Posterior cingulate gyrus (tissue), 11 donors: ENCODE measurements at places on chromosomes 7 and 10.

- DNase-seq: no peak
These were observed 179.2 kb upstream of the MBL2 start for GRCh38 chr10:52951824-52952223.

- no peak for DNase-seq
These were observed 31.5 kb downstream of the NMT2 start for GRCh38 chr10:15137036-15137359.

DNA sequence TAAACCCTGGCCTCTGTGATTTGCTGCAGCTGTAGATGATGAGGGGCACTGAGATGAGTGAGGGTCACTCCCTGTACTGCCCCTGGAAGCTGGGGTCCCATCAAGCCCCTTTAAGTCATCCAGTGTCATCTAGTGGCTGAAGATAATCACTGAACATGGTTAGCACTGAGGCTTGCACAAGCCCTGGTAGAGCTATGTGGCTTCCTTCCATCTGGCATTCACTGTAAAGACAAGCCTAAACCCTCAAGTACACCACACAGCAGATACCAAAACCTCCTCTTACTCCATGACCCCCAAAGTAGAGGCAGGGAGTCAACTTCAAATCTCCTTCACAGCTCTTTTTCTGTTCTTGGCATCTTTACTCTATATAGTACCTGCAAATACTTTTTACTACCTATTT, 72.7 kb upstream of the MRLN start:
- DNase-seq: no peak

GRCh38 chr7:51067757-51068156, 248.9 kb downstream of the COBL start:
- no peak for DNase-seq

- no peak for DNase-seq
These were observed 102.5 kb downstream of the COL26A1 start for GRCh38 chr7:101465131-101465530.

GRCh38 chr10:95327367-95327766, 36.6 kb upstream of the PDLIM1 start:
- DNase-seq: no peak

DNA sequence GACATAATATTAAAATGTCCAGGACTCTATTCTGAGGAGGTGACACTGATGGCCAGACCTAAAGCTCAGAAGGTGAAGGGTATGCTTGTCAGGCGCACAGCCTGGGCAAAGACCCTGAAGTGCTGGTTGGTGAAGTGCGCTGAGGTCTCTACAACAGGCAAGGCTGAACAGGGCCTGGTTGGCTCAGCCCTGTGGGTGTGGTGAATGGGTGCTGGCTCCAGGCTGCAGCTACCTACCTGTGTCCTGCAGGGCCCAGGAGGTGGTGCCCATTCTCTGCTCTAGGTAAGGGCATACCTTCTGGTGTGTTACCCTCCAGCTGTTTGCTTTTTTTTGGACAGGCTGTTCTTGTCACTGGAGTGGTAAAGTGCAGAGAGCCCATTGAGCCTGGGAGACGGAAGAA, 85.1 kb downstream of the RAMP3 start:
- peak; percentile 48 for DNase-seq

DNA sequence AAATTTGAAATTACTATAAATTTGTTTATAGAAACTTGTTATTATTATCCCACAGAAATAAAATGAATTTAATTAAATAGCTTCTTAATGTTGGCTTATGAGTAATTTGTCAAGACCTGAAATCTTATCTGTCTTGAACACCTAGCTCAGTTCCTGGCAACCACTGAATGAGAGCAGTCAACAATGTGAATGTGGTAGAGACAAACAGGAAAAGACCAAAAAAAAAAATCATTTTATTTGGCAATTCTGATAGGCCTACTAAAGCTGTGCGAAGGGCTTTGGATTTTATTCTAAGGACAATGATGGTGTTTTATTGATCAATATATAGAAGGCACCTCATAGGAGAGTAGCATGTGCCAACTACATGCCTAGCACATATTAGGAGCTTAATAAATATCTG, 127.8 kb upstream of the RSU1 start:
- DNase-seq: no peak

DNA sequence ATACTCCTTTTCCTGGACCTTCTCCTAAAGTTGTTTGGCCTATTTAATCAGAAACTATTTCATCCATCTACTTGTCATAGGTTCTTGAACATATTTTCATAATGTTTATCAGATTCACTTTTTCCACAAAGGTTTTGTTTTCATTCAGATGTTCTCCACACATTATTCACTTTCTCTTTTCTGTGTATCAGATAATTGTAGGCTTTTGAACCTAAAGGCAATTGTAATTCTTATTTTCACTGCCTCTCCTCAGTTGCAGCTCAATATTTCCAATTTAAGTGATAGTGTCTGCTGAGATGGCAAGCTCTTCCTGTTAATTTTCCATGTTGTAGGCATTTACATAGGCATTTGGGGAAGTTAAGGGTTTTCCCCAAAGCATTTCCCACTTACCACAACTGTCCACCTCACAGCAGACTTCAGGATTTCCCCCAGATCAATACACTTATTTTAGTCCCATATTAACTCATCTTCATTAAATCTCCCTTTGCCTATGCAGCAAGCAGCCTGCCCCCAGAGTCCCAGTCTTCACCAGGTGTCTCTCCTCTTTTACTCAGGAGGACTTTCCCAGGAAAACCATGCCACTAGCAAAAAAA, 12.3 kb upstream of the IKZF1 start:
- no peak for DNase-seq

GRCh38 chr10:70492786-70493659, 14.5 kb downstream of the PALD1 start:
- DNase-seq: no peak

GRCh38 chr10:69010151-69010640, 21.6 kb downstream of the KIFBP start:
- DNase-seq: no peak

DNA sequence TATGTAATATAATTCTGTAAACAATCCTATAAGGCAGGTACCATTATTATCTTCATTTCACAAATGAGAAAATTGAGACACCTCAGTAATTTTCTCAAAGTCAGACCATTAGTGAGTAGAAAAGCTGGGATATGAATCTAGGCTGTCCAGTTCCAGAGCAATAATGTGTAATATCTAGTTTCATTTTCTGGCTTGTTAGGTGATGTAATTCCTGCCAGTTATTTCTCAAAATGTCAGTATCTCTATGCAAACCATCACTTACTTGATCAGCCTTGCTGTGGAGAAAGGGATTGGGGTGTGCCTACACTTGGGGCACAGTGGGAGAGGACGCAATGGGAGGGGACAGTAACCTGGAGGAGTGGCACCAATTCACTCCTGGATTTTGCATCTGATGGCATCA, 157.5 kb downstream of the LYZL1 start:
- no peak for DNase-seq

DNA sequence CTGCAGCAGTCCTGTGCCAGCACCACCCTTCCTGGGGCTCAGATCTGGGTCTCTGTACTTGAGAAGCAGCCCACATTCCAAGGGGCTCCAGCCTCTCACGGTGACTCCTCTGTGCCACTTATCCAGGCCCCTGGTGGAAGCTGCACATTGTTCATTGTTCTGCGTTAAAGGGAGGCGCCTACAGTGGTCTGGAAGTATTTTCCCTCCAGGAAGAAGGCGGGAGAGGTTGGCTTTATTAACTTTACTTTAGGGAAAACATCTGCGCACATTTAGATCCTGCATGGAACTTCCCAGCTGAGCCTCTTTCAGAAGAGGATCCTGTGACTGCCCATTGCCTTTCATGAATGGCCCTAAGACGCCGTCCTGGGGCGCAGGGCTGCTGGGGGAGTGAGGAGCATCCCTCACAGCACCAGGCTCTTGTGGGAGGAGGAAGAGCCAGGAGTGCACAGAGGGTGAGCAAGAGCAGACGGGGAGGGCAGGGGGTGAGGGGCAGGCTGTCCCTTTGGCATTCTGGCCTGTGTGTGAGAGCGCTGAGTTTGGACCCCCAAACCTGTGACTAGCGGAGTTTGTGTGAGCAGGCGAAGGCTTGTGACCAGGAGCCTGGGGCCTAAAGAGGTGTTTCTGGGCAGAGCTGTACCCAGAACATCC, 98.6 kb upstream of the BTBD16 start:
- no peak for DNase-seq

DNA sequence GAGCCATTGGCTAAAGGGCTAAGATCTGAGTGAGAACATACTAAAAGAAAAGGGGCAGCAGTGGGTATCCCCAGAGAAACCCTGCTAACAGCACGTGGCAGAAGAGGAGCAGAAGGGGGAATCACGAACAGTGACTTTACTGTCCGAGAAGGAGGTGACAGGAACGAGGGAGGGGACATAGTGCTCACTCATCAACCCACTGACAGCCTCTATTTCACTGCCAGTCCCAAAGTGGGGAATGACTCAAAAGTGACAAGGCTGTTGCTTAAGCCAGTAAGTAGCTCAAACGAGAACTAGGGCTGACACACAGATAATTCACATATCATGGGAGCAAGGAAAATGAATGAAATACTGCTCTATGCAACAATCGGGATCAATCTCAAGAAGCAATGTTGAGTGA, 92.7 kb downstream of the RSU1 start:
- DNase-seq: no peak

- DNase-seq: peak; percentile 95
These were observed 245.9 kb downstream of the KCNMA1 start for GRCh38 chr10:77391605-77392235.

DNA sequence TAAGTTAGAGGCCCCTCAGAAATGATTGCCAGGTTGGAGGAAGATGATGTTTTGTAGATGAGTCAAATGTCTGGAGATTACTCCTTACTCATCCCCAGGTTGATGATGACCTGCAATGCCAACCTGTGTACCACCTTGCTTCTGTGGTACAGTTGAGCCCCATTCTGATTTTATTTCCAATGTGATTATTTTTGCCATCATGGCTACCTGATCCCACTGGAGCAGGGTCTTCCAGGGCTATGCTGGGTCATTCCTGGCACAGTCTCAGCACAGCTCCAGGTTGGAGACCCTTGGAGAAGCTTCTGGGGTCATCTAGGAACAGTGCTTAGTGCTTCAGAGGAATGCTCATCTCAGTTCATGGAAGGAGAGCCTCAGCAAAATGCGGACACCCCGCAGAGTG, 34.3 kb downstream of the LRRC18 start:
- no peak for DNase-seq

GRCh38 chr7:69883399-69883891, 285.2 kb downstream of the AUTS2 start:
- DNase-seq: no peak

- no peak for DNase-seq
These were observed 232.6 kb downstream of the BAMBI start for GRCh38 chr10:28909875-28910274.

- DNase-seq: no peak
These were observed 469.0 kb downstream of the TFEC start for GRCh38 chr7:115561335-115562110.

DNA sequence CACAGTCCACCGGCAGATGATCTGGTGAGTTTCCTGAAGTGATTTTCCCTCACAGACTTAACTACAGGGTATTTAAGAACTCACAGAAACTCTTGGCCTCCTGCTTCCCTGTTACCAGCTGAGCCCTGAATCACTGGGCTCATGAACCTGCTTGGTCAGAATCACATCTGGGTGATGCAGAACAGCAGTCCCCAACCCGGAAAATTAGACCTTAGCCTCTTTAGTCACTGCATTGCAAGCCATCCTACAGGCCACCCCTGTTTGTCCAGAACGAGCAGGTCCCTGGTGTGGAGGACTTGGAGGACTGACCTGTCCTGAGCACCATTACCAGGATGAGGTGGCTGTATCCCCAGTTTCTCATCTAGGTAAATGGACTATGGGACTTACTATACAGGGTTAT, 539.2 kb downstream of the TNS3 start:
- no peak for DNase-seq

DNA sequence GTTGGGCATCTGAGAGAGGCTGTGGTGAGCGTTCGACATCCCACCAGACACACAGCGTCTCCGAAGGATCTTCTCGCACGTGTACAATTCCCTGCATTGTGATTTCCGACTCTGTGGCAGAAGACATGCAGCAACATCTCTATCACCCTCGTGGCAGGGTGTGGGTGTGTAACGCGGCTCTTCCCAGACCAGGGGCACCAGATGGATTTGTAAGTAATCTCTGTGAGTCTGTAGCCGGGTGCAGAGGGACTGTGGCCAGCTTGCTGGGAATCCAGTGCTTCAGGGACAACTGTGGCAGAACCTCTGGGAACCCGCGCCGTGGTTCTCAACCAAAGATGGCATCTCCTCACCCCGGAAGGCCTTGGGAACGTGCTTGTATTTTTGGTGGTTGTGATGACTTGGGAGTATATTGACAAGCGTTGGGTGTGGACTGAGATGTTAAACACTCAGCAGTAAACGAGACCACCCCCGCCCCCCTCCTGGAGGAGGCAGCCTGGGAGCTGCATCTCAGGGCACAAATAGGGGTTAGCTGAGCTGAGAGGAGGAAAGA, 21.2 kb downstream of the FOXL3 start:
- DNase-seq: no peak

- DNase-seq: no peak
These were observed 10.1 kb upstream of the SLC29A3 start for GRCh38 chr10:71308985-71309384.

DNA sequence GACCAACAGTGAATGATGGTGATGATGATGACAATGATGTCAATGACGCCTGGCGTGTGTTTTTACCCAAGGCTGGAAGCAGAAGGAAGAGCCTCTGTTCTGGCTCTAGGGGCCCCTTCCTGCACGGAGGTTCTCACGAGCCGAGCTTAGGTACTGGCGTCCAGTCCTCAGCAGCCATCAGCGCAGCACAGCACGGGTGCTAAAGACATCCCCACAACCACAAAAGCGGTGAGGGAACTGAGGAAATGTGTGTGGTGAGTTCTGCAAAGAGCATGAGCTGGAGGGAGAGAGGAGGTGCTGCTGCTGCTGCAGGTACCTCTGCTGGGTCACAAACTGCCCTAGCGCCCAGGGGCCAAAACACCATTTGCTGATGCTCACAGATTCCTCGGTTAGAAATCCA, 81.6 kb downstream of the SFMBT2 start:
- no peak for DNase-seq

DNA sequence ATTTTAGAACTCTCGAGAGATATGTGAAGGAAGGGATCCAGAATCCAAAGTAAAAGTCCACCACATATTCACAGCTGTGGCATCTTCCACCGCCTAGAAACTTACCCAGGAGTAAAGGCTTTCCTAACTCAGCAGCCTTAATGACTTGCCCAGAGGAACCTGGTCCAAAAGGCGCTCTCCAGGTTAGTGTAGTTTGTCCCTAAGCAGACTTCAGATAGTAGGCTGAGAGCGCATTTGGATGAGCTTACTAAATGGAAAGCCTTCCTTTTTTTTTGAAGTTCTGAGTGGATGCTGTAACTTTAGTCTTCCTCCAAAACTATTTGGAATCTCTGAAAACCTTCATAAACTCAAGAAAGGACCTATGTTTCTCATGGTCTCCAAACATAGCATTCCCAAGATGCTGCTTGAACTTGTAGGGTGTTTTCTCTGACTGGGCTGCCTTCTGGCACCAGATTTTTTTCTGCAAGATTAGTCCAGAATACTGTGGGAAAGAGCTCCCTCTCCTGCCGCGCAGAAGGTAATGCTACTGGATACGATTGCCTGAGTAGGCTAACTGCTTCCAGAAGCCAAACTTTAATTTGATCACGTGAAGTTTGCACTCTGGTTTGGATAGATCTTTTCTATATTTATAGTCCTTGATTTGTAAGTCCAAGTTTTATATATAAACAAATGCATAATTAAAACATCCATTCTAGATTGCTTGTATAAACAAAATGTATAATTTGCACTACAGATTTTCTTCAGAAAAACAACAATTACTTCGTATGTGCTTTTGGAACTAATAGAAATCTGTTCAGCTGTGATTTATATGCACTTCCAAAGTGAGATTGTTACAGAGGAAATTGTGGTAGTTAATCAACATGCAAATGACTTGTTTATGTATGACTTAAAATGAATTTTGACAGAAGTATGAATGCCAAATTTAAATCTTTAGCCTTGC, 19.6 kb upstream of the GPR37 start:
- peak; percentile 51 for DNase-seq
